ENCODE measurements at places on chromosomes 2 and 18.
A peak's percentile ranks its signal among the peaks of the same experiment; 100 is the strongest.

DNA sequence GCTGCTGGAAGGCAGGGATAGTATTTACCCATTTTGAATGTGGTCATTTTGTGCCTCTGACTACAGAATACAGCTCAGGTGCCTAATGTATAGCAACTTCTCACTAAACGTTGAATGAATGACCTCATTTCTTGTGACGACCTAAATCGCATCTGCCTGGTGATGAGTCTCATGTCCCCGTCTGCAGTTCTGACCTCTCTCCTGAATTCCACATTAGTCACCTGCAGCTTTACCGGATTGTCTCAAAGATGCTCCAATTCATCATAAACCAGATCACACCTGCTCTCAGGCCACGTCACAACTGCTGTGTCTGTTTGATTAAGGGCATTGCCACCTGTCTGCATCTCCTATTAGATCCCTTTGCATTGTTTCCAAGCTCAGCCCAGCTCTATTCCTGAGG lies 133.6 kb upstream of the MYT1L start:
- DNase-seq: no peak

DNA sequence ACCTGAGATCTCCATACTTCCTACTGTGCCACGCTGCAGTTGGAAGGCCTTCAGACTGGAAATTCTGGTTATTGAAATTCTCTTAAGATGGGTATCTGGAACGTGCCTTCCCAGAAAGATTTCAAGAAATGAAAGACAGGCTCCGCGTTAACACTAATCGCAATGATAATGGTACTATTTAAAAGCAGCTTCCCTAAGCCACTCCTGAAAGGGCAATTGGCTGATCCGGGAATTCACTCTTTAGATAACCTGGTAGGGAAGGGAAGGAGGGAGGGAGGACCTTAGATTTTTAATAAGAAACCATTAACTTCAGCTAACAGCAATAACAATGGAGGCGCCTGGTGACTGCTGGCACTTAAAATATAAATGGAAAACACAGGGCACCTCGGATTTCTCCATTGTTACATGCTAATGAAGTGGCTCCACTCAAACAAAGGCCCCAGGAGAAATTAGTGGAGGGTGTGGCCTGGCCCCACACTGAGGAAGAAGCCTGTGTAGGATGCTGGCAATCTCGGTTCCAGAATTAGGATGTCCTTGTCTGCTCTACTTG lies 22.5 kb upstream of the MTA3 start:
- no peak for DNase-seq

DNA sequence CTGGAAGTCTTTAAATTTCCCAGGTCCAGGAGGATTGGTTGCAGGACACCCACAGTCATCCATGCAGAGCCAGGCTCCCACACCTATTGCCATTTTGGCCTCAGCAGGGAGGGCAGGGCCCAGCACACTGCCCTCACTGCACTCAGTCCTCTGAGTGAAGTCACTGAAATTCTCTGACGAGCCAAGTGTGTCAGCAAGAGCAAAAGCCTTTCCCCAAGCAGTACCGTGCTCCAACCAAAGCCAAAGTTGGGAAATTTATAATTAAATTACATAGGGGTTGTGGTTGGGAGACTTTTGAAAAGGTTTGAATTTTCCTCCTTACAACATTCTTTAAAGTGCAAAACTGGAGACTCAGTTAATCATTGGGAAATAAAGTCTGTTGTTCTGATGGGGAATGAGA lies 98.5 kb upstream of the CD226 start:
- DNase-seq: no peak

DNA sequence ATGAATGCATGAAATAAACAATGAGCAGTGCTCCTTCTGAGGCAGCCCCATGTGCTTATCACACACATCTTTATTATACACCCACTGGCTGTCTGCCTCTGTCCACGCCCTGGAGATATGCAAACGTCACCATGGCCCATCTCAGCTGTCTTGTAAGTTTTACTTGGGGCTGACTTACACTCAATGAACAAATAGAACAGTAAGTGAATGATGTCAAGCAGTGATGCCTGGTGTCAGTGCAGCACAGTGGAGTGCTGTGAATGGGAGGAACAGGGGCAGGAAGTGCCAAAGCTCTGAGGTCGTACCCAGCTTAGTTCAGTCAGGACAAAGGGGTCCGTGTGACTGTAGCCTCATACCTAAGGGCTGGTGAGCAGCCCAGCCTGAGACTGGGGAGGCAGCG lies 659.5 kb upstream of the HS6ST1 start:
- DNase-seq: no peak

DNA sequence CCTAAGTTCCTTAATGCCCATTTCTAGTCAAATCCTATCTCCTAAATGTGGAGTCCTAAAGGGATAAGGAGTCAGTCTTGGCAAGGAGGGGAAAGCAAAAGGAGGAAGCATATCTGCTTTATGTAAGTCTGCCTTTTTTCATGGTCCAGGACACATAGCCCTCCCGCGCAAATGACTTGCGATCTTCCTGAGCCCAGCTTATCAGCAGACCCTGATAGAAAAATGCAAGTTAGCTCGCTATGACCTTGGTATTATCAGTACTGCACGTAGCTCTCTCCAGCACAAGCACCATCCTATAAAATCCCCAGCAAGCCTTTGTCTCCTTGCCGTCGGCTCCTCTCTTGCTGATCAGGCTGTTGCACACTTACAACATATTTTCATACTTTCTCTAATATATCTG lies 281.4 kb upstream of the KCNH7 start:
- no peak for DNase-seq

GRCh38 chr2:123993728-123994323 lies 31.3 kb upstream of the CNTNAP5 start:
- DNase-seq: peak; percentile 18

- no peak for DNase-seq
Observed at GRCh38 chr18:10265560-10266333, 188.7 kb upstream of the APCDD1 start.

DNA sequence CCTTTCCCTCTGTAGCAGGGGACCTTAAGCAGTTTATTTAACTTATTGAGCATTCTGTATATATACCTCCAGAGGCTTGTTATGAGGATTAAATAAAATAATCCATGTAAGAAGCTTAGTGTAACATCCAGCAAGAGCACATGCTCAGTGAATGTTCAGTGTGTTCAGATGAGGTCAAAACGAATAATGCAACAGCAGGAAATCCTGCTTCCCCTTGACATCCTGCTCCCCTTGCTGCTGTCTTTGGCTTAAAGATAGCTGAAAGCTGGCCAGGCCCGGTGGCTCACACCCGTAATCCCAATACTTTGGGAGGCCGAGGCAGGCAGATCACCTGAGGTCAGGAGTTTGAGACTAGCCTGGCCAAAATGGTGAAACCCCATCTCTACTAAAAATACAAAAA lies 68.7 kb downstream of the COL4A4 start:
- DNase-seq: no peak

DNA sequence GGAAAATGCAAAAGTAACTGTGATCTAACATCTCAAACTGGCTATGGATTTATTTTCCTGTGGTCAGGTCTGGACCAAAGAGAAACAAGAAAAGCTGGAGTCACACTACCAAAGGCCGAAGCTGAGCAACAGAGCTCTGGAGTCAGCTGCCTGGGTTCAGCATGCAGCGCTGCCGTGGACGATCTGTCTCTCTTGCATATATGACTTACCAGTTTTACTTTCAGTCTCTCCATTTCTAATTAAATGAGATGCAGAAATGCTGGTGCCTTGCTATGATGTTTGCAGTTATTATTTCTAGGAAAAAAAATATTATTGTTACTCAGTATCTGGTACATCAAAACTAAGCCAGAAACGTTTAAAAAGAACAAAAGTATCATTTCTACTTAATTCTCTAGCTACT lies 813.2 kb downstream of the RNF144A start:
- peak; percentile 35 for DNase-seq

- no peak for DNase-seq
Observed at GRCh38 chr18:58194028-58194427, 150.0 kb downstream of the NEDD4L start.

GRCh38 chr2:20556756-20557155 lies 94.1 kb downstream of the HS1BP3 start:
- DNase-seq: no peak

DNA sequence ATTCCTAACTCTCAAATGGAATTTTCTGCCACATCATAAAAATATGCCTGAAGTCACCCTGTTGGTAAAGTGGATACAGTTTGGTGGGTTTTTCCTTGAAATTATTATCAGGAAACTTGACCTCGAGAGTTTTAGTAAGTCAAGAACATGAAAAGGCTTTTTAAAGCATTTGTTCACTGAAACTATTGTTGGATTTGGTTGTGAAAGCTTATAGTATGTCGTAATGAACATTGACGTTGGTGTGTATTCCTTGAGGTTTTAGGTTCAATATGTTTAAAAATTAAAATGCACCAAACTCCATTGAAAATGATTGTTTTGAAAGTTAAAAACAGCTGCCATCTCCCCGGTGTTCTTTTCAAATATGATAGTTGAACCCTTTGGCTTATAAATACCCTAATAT lies 30.8 kb downstream of the AOX1 start:
- DNase-seq: no peak

DNA sequence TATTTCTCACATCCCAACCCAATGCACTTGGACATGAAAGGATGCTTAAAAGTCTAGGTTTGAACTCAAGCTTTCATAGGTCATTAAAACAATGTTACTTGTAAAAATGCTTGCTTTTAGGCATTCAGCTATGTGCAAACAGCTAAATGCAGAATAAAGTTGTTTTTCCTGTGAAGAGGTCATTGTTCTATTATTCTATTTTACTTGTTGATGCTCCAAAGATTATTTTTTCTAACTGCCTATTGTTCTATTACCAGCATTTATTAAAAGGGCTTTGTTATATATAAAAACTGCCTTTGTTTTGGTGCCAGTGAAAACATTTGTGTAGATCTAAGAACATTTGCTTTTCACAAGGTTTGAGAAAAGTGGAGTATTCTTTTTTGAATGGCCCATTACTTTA lies 49.4 kb downstream of the TMEM178A start:
- no peak for DNase-seq

- no peak for DNase-seq
Observed at GRCh38 chr2:201768918-201769317, 11.8 kb downstream of the ALS2 start.

- no peak for DNase-seq
Observed at GRCh38 chr2:165666605-165667004, 127.4 kb downstream of the GALNT3 start.

GRCh38 chr2:14776216-14776615 lies 143.7 kb downstream of the LRATD1 start:
- no peak for DNase-seq

- DNase-seq: no peak
Observed at GRCh38 chr2:2146969-2147900, 183.8 kb downstream of the MYT1L start.

GRCh38 chr18:39795350-39795749 lies 2159.7 kb upstream of the PIK3C3 start:
- DNase-seq: no peak

DNA sequence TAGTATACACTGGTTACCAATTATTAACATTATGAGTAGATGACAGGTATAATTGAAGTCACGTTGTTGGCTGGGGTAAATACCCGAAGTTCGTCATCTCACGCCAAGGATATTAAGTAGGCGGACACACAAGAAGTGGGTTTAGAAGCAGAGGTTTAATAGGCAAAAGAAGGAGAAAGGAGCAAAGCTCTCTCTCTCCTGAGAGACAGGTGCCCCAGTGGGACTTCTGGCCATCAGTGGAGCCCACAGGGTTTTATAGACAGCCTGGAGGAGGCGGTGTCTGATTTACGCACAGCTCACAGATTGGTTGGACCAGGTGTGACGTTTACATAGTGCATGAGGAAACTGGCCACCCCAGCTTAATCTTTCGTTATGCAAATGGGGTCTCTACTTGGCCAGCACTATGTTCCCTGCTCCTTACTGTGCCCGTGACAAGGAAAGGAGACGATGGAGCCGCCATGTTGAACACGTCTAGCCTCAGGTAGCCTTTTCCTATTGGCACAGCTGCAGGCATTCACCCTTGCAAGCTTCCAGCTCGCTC lies 128.8 kb upstream of the KYNU start:
- no peak for DNase-seq

DNA sequence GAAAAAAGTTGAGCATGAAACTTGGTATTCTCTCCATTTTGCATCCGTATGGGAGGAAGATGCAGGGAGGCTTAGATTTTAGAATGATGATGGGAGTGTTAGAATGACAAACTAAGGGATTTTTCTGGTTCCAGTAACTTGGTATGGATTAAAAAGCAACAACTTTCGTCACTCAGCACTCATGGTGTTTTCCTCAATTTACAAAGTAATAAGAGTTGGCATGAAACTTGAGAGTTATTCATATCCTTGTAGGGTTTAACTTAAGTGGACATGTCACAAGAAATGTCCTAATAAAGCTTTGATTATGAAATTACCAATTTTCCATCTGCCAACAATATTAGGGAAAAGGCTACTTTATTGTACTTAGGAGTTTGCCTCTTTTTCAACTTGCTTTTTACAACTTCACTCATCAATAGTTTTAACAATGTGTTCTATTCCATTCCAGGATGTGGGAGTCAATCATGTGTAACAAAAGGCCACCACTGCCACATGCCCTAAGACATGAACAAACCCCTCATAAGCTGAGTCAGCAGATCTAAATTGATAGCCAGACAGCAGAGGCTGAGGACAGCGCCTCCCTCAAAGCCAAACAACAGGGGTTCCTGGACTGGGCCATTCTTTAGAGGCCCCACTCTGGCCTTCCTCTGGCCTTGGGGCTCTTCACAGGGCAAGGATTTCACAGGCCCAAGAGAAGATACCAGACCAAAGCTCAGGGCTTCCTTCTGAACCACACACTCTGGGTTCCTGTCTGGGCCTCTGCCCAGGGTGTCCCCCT lies 265.8 kb downstream of the TNS1 start:
- DNase-seq: no peak

GRCh38 chr2:28652217-28652616 lies 99.4 kb upstream of the PPP1CB start:
- DNase-seq: no peak

DNA sequence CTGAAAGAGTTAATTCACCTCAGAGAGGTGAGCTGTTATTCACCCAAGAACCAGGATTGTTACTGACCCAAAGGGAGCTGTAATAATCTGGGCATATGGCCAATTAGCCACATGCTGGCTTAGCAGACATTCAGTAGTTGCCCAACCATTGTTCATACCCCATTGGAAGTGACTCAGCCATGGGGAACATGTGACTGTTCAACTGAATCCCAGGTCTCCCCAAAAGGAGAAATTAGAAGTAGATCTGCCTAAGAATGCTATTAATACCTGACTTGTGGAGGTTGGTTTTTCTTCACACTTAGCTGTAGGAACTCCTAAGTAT lies 272.6 kb upstream of the UBE2E3 start:
- DNase-seq: no peak
